Naive thymus-derived CD8-positive, alpha-beta T cell (primary cell): ENCODE measurements at places on chromosomes 2 and 18. TPM values are rescaled to one million over a fixed set of nuclear protein-coding genes. Genes with fewer than 3 reads are reported as not detected.

The ANKRD62 gene
- not detected for total RNA-seq

GRCh38 chr2:213243189-213244044 lies 40.8 kb upstream of the SPAG16 start:
- DNase-seq = no peak

The PDE11A gene
- total RNA-seq = not detected

DNA sequence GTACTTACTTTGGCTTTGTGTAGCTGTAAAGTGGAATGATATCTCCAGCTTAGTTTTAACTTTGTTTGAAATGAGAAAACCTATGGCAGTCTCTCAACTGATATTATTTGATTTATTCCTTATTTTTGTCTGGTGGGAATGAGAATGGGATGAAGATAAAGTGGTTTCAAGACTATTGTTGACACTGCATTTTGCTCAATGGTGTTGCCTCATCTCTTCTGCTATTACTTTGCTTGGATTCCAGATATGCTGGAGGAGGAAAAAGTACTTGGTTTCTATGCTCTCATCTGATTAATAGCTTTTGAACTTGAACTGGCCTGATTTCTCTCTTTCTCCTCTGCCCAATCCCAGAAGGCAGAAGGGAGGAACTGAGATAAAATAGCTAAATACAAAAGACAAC lies 198.2 kb downstream of the CTNNA2 start:
- no peak for DNase-seq

DNA sequence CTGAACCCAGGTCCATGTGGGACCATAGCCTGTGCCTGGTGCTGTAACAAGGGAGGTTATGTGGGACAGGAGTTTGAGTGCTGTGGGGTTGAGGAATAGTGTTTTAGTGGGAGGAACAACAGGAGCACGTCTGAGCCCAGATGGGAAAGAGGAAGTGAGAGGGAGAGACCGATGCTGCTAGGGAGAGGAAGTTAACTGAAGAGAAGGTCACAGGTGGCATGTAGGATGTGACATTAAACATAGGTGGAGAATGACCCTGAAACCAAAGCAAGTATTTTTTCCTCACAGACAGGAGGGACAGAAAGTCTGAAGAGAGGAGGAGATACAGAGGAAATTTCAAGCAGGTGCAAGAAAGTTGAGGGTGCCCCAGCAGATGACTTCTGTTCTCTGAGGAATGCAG lies 87.8 kb downstream of the ACOXL start:
- no peak for DNase-seq

GRCh38 chr2:58638256-58638805 lies 397.2 kb upstream of the FANCL start:
- DNase-seq = no peak

The LBX2 gene
- not detected for total RNA-seq

The CRACDL gene
- total RNA-seq = 2.0 TPM

DNA sequence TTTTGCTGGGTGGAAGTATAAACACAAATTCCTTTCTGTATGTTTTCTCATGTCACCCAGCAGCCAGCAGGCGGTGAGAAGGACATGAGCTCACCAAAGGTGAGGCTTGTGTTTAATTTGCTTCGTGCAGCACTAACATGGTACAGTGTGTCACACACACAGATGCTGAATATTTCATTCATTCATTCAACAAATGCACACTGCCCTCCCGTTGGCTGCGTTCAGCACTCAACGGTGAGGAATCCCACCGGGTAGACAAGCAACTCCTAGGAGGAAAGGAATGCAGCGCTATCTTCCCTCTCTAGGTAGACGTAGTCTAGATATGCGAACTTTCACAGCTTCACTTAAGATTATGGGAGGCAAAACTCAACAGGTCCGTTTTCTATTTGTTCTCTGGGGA lies 85.1 kb downstream of the LONRF2 start:
- DNase-seq = no peak

GRCh38 chr2:17916584-17916983 lies 38.1 kb downstream of the KCNS3 start:
- no peak for DNase-seq

The EPAS1 gene
- total RNA-seq = 1.2 TPM

DNA sequence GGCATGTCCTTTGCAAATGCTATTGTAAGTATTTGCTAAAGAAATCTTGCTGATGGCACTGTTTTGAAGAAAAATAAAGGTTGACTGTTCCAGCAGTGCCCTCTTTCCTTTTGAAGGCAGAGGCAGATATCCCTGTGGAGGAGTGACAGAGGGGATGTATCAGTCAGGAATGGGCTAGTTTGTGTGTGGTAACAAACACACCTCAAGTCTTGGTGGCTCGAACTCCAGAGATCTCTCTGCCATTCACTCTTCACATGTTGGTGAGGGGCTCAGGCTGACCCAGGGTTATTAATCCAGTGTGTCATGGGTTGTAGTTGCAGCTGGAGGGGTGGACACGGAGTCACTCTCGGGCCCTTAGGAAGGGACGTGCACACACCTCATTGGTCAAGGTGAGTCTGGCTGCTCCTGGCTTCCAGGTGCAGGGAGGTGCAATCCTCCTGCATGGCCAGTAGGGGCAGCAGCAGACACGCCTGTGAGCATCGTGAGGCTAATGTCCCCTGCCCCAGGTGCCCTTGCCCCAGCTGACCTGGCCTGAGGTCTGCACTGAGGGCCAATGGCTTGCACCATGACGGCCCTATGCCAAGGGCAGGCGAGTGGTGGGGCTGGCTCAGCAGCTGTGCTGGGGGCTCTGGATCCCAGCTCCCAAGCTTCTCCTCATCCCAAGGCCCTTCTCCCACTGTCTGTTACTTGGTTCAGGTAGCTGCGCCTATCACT lies 146.5 kb downstream of the ASB1 start:
- no peak for DNase-seq

The CCDC68 gene
- total RNA-seq = not detected

- no peak for DNase-seq
These were observed 21.6 kb downstream of the FBXO36 start for GRCh38 chr2:229943770-229944449.

- DNase-seq = no peak
These were observed 159.0 kb downstream of the DCC start for GRCh38 chr18:52499016-52499415.

The CNPPD1 gene
- total RNA-seq = 64.1 TPM

The MCEE gene
- 19.0 TPM for total RNA-seq

The HOXD13 gene
- not detected for total RNA-seq

- no peak for DNase-seq
These were observed 344.9 kb downstream of the RBM43 start for GRCh38 chr2:150916467-150917396.

DNA sequence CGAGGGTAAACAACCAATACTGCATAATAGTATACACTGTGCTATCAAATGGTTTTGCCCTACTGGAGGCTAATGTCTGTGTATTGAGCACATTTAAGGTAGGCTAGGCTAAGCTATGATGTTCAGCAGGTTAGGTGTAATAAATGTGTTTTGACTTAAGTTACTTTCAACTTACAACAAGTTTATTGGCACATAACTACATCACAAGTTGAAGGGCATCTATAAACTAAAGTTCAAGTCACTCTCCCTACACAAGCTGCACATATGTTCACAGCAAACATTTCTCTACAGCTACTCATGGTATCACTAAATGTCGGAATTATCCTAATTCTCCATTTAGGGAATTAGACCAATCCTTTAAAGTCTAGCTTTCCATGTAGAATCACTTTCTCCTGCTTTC lies 11.4 kb downstream of the ARL5A start:
- DNase-seq = no peak

DNA sequence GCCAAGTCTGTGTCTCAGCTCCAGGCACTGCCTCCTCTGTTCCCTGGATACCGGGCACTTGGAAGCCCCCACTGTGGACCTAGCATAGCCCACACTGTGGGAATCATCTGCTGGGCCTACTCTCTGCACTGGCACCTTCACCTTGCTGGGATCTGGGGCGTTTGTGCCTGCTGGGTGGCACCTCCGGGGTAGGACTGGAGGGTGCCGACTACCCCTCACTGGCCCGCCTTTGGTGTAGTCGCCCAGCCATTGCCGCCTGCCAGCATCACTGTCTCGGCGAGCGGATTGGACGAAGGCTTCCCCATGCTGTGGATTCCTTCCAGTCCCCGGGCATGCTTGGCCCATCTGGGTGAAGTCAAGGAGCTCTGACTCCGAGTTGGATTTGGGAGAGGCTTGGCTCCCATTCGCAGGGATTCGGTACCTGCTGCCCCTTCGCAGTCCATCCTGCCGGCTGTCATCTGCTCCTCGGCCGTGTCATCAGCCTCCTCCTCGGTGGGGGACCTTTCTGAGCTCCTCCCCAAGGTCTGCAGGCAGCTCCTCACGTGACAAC lies 180.6 kb upstream of the HDAC4 start:
- no peak for DNase-seq

GRCh38 chr2:217934321-217935131 lies 68.3 kb downstream of the TNS1 start:
- DNase-seq = no peak

The MXD1 gene
- 15.8 TPM for total RNA-seq

- DNase-seq = no peak
These were observed 60.0 kb downstream of the TMEM131 start for GRCh38 chr2:97935719-97936161.

The CPLX4 gene
- total RNA-seq = not detected

The LRATD1 gene
- not detected for total RNA-seq

- DNase-seq = no peak
These were observed 11.1 kb upstream of the LOXHD1 start for GRCh38 chr18:46668135-46668534.

- DNase-seq = no peak
These were observed 3.4 kb downstream of the DUSP19 start for GRCh38 chr2:183081911-183082310.

DNA sequence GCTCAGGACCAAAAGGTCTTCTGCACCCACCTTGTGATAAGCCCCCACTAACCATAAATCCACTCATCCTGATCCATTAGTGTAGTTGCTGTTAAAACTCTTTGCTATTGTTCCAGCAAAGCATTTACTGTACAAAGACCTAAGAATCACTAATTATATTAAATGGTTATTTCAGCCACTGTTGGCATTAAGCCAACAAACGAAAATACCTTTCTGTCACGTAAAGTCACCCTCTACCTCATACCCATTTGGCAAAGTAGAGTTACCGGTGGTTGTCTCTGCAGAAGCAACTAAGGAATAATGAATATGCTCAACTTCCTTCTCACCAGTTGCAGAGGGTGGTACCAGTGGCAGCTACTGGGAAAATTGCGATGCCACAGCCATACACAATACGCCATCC lies 224.5 kb downstream of the SP3 start:
- no peak for DNase-seq

GRCh38 chr18:33560686-33561370 lies 17.2 kb upstream of the ASXL3 start:
- no peak for DNase-seq

The C2orf66 gene
- not detected for total RNA-seq

GRCh38 chr2:169513926-169514325 lies 4.4 kb downstream of the KLHL41 start:
- DNase-seq = no peak

- no peak for DNase-seq
These were observed 7.8 kb downstream of the FRZB start for GRCh38 chr2:182858671-182859070.

GRCh38 chr2:118177318-118177717 lies 89.0 kb downstream of the INSIG2 start:
- no peak for DNase-seq

DNA sequence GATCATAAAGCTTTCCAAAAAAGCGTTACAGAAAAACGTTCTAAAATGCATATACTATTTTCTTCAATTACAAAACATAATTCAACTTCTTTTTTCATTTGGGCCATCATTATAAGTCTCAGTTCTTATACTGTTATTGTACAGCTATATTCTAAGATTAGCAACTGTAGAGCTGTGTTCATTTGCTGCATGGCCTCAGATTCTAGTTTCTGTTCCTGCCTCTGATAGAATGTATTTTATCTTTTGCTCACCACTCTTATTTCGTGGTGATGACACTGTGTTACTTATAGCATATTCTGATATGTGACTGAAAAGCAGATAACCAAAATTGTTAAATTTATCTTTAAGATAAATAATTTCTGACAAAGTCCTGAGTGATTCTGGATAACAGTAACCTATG lies 67.2 kb downstream of the PTRHD1 start:
- DNase-seq = no peak

The TXNDC2 gene
- total RNA-seq = not detected

DNA sequence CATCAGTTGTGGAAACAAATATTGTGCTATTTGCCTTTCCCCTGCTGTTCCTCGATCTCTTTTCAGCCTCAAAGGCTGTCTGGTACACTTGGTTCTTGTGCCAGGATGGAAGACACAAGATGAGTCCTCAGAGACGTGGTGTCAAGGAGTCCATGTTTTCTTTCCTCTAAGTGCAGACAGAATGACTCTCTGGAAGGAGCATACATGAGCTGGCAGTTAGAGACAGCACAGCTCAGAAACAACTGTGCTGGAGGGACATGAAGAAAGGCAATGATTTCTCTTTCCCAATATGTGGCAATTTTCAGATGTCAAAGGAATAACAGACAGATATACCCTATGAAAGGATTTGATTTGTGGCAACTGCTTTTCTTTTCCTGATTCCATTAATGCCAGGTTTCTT lies 162.2 kb downstream of the AFF3 start:
- no peak for DNase-seq

GRCh38 chr2:74267068-74267467 lies 68.7 kb downstream of the MTHFD2 start:
- DNase-seq = peak; percentile 72

DNA sequence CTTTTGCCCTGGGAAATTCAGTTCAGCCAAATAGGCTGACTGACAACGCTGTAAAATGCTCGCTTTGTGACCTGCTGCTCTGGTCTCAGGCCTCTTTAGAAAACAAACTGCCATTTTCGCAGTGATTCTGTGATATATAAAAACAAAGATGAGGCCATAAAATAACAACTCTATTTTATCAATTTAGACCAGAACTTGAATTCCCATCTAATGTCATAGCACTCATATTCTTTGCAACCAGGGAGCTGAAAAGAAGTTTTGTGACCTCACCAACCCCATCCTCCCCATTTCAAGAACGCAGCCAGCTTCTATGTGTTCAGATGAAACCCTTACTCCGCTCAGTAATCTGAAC lies 40.3 kb downstream of the TCF4 start:
- DNase-seq = no peak

GRCh38 chr2:233700028-233700635 lies 7.4 kb downstream of the UGT1A6 start:
- DNase-seq = no peak

GRCh38 chr2:101356521-101356920 lies 30.8 kb downstream of the CREG2 start:
- DNase-seq = no peak

The GLI2 gene
- not detected for total RNA-seq

DNA sequence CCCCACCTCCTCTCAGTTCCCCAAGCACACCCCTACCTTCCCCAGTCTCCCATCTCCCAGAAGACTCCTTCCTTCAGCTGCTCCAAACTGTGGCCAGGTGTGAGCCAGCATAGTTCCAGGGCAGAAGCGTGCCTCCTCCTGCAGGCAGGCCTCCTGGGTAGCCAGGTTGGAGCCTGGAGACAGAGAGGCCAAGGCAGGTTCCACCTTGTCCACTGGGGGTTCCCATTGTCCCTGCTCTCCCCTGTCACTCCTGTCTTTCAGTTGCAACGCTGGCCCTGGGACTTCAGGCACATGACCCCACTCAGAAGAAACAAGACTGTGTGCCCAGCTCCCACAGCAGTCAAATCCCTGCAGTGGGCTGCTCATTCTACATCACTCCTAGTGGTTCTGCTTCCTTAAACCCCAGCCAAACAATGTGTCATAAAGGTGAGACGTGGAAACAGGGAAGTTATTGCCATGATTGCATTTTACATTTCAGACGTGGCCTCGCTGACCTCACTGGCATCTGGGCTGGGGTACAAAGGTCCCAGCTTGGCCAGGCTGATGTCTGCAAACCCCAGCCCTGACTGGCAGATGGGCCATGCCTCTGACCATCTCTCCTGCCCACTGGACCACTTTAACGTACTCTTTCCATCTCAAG lies 96.5 kb upstream of the BOD1L2 start:
- DNase-seq = no peak

The ITM2C gene
- 30.9 TPM for total RNA-seq
